Cortex of kidney (tissue), 1 donor: ENCODE measurements at places on chromosomes 6 and 20.

DNA sequence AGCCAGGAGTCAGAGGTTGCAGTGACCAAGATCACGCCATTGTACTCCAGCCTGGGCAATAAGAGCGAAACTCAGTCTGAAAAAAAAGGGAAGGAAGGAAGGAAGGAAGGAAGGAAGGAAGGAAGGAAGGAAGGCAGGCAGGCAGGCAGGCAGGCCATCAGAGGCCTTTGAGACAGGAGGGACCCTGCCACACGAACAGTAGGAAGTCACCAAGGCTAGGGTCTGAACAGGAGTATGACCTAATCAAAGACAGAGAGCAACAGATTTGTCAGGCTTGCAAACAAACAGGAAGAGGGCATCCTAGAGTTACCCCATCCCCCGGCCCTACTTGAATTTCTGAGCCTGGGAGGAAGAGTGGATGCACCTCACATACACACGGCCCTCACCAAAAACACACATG lies 67.1 kb downstream of the FGD2 start:
- DNase-seq: no peak

DNA sequence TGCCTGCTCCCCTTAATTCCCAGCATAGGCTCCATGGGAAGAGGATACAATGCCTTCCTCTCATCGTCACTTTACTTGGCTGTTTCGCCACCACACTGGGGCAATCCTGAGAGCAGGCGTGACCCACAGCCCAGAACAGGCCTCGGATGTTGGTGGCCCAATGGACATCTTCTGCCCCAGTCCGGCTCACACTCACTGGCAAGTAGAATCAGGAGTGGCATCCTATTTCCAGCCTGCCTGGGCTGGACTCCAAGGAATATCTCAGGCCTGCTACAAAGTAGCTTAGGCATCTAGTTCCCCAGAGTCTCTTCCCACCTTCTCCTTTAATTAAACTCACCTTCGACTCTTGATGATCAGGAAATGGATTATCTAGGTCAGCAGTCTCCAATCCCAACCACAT lies 110.5 kb downstream of the LRFN2 start:
- DNase-seq: no peak

- DNase-seq: no peak
Measured at GRCh38 chr6:35088281-35089215, 52.6 kb downstream of the TCP11 start.

- DNase-seq: no peak
Measured at GRCh38 chr6:31880616-31881015, 1.8 kb upstream of the SLC44A4 start.

GRCh38 chr6:164322533-164322932 lies 908.0 kb downstream of the QKI start:
- no peak for DNase-seq

GRCh38 chr20:17097603-17098002 lies 129.2 kb upstream of the PCSK2 start:
- no peak for DNase-seq

DNA sequence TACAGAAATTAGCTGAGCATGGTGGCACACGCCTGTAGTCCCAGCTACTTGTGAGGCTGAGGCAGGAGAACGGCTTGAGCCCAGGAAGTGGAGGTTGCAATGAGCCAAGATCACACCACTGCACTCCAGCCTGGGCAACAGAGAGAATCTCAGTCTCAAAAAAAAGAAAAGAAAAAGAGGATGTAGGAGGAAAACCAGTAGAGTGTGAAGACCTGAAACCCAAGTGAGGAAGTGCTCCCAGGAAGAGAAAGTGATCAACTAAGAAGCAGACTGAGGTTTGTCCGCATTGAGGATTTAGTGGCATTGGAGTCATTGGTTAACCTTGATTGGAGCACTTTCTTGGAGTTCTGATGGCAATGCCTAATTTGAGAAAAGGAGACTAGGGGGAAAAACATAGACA lies 20.6 kb upstream of the TASP1 start:
- DNase-seq: no peak

DNA sequence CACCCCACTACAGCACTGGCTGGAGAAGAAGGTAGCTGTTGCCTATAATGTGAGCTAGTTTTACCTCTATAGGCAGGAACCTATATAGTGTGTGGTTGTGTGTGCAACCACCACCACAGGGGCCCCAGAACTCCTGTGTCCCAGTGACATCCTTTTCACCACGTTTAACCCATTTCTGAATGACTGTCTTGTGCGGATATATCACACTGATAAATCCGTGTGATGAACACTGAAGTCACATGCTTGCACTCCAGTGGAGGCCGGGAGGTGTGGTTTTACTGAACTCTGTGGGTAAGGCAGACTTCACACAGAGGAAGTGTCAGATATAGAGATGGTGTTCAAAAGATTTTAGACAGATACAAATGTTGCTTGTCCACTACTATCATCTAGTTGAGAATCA lies 32.5 kb downstream of the SDHAF4 start:
- no peak for DNase-seq

GRCh38 chr20:7180256-7181045 lies 413.0 kb downstream of the BMP2 start:
- no peak for DNase-seq

GRCh38 chr6:88163616-88164015 lies 2.5 kb downstream of the CNR1 start:
- no peak for DNase-seq

- DNase-seq: no peak
Measured at GRCh38 chr20:48286601-48287000, 501.3 kb upstream of the SULF2 start.

- DNase-seq: no peak
Measured at GRCh38 chr6:26329763-26330511, 35.1 kb upstream of the BTN3A2 start.

DNA sequence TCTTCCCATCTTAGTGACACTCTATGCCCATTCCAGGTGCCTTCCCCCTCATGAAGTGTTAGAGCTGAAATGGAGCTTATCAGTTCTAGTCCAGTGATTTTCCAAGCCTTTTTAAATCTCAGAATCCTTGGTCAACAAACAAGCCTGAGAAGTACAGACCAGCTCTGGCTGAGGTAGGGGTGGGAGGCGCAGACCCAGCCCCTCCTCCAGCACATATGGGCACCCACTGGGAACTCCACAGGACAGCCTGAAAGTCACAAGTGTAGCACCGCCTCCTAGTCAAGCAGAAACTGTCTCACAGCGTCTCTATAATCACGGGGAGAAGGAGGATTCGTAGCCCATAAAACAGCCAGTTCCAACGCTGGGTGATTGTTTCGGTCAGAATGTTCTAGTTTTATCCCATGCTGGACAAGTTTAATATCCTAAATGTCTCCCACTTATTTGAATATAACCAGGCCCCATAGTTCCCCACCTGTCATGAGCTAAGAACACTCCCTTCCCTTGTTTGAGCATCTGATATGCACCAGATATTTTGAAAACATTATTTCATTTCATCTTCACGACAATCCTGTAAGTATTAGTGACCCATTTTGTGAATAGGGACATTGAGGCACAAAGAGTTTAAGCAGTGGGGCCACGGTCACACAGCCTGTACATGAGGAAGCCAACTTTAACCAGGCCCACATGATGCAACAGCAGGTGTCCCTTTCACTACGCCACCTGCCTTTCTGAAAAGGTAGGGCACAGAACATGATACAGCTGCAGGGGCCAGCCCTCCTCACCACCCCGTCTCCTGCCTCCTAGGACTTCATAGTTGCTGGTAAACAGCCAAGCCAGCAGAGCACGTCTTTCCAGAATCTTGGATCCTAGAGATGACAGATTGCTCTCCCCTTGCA lies 40.1 kb downstream of the TRAF3IP2 start:
- no peak for DNase-seq

GRCh38 chr20:1313236-1313964 lies 15.5 kb downstream of the SDCBP2 start:
- DNase-seq: no peak

- no peak for DNase-seq
Measured at GRCh38 chr20:58017231-58017969, 211.1 kb downstream of the ANKRD60 start.

DNA sequence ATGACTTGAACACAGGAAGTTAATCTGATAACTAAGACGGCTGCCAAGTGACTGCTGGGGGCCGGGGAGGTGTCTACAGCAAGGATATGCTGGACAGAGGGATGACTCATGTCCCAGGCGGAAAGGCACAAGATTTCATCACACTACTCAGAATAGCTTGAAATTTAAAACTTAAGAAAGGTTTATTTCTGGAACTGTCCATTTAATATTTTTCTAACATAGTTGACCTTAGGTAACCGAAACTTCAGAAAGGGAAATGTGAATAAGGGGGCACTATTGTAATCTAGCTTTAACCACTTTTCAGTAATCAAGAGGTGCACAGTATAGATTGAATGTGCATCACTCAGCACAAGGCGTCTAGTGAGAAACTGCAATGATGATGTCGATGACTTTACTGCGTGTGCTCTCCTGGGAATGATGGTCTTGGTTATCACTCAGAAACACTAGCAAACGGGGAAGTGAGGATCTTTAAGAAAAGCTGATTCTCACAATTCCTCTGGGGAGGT lies 171.5 kb downstream of the QKI start:
- DNase-seq: no peak

DNA sequence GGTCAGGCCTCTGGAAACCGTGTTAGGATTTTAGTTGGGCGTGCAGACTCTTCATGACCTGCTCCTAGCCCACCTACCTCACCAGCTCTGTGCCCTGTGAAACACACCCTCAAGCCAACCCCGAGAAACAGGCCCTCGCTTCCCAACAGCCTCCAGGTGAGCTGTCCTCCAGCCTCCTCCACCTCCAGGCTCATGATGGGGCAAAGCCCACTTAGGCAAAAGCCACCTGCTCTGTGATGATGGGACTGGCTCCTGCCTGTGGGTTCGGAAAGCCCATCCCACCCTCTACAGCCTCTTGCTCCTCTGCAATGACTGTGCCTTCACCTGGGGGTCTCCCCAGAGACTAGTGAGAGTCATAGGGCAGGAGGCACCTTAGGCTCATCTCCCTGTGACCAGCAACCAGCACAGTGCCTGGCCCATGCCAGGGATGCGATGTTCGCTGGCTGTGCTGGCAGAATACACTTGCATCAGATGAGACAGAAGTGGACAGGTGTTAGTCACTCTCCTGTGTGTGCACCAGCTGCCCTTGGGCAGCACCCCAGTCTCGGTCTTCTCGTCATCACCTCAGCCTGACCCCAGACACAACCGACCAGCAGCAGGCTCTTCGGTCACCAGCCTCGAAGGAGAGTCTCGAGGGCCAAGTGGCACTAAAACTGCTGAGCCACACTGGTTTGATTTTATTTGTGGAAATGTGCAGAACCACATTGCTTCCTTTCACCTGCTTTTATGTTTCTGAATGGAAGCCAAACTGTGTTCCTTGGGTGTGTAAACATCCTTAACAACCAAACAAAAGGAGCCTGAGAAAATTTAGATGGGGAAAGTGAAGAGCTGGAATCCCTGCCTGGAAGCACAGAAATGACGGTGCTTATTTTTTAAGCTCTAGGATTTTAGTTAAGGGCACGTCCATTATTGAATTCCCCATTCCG lies 10.7 kb downstream of the PXDC1 start:
- no peak for DNase-seq

DNA sequence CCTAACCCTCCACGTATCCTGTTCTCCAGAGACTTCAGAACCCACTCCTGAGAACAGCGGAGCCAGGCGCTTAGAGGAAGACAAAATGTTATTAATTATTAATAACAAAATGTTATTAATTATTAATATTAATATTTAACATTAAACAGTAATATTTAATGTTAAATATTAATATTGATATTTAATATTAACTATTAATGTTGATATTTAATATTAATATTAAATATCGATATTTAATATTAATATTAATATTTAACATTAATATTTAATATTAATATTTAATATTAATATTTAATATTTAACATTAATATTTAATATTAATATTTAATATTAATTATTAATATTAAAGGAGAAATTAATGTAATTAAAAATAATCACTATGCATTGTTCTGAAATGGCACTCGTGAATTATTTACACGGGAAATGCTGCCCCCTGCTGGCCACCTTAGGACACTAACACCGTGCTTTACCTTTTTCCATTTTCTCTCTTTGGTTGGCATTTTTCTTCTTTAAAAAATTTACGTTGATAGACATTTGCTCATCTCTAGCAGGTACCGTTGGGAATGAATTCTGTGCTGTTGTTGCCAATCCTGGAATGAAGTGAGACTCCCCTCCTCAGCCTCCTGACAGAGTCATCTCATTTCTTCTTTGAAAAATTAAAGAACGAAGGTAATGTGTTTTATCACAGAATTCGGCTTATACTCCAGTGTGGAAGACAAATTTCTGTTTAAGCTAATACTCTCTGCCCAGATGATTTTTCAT lies 7.5 kb upstream of the GGTLC1 start:
- no peak for DNase-seq

DNA sequence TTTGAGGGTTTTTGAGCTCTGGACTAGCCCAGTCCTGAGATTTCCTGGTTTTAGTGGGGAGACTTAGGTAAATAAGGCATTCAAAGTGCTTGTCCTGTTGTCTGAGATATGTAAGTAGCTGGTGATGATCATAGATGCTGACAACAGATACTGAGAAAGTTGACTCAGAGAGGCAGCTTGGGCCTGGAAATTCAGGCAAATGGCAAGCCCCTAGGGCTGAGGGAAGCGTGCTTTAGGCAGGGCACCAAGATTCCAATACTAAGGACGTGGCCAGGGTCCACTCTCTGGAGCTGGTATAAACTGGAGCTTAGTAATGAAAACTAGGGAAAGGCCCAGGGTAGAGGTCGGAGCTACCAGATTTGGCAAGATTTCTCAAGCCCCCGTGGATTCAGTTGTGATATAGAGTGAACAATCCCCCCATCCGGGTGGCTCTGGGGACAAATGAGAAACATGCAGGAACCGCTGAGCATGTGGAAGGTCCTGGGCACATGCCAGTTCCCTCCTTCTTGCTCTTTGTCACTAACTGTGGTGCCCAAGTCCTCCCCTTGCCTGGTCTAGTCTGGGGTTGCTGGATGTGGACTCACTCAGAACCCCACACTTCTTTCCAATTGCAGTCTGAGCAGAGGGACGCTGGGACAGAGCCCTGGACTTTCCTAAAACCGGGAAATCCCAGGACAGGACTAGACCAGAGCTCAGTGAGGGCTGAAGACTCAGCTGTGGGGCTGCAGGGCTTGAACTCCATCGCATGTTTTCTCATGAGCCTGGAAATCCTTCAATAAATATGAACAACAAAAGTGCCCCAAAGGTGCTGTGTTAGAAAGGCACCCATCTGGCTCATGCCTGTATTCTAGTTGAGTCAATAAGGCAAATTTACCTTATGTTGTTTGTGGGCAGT lies 10.3 kb downstream of the SLC22A3 start:
- no peak for DNase-seq

- DNase-seq: no peak
Measured at GRCh38 chr6:18214003-18214402, 50.3 kb downstream of the DEK start.

- DNase-seq: no peak
Measured at GRCh38 chr20:23313271-23313670, 37.3 kb upstream of the NXT1 start.

GRCh38 chr6:122222761-122223160 lies 176.7 kb upstream of the HSF2 start:
- DNase-seq: no peak

DNA sequence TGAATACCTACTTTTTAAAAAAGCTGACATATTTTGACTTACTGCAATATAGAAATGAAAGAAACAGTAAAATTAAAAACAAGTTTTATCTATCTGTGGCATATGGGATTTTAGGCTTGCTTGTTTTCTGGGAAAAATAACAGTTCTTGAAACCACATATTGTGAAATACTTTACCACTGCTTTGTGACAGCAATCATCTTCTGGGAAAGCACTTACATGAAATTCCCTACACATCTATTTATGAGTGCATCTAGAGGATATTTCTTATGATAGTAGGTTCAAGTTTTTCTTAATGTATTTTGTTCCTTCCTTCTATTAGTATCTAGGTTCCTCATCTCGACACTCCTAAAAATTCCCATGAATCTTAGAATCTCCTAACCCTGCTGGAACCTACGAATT lies 75.2 kb downstream of the STXBP5 start:
- no peak for DNase-seq

- no peak for DNase-seq
Measured at GRCh38 chr20:61806314-61806713, 259.4 kb downstream of the TAF4 start.
